SK-N-SH (cell line): ENCODE measurements at places on chromosomes 11 and 22.

DNA sequence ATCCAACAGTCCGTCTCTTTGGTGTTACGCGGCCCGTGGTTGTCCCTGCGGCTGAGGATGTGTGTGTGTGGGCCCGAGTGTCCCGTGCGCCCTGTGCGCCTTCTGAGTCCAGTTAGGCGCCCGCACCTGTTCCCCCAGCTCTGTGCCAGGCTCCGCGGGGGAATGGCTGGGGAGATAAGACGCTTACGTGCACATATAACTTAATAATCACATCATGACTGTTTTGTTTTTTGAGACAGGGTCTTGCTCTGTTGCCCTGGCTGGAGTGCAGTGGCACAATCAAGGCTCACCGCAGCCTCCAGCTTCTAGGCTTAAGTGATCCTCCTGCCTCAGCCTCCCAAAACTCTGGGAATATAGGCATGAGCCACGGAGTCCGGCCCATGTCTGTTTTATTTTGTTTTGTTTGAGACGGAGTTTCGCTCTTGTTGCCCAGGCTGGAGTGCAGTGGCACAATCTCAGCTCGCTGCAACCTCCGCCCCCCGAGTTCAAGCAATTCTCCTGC, 817 bp downstream of the ARL2 start:
- no peak for DNase-seq

DNA sequence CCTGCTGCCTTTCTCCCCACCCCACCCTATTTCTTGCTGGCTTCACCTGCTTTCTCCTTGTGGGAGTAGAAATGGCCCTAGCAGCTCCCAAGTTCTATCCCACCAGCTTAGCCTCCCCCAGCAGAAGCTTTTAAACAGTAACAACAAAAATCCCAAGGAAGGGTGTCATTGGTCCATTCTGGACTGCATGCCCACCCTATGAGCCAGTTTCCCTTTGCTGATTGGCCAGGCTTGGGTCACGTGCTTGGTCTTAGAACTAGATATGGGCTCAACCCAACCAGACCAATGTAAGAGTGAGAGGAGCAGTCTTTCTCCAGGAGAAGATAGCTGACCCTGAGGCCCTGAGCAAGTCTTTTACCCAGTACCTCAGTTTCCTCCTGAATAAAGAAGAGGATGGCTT, 2.3 kb downstream of the MTFP1 start:
- no peak for DNase-seq

- DNase-seq: no peak
Observed at GRCh38 chr11:18495271-18495670, 31.5 kb downstream of the TSG101 start.

DNA sequence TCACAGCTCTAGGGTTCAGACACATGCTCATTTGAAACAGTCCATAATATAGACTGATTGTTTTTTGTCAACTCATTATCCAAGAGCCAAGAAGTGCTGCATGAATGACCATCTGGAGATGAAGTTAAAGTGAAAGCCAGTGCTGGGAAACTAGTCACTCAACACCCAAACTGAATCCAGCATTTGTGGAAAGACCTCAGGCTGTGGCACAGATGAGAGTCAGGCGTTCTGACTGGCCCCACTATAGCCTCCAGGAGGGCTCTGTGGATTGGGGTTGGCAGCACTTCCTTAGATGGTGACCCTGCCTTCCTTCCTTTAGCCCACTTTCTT, 2.1 kb downstream of the FEZ1 start:
- DNase-seq: no peak

DNA sequence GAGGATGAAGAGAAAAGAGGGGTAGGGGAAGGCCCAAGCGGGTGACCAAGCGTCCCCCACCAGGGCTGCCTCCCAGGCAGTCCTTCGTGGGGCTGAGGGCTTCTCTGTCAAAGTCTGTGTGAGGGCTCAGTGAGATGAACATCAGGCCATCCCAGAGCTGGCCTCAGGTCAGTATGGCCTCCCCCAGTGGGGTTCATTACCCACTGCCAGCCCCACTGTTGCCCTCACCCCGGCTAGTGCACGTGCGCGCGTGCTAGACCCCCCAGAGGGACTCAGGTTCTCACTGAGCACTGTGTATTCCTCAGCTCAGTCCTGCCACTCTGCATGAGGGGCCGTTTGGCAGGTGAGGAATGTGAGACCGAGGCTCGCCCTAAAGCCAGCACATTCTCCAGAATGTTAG, 3.3 kb downstream of the KDELR3 start:
- no peak for DNase-seq

DNA sequence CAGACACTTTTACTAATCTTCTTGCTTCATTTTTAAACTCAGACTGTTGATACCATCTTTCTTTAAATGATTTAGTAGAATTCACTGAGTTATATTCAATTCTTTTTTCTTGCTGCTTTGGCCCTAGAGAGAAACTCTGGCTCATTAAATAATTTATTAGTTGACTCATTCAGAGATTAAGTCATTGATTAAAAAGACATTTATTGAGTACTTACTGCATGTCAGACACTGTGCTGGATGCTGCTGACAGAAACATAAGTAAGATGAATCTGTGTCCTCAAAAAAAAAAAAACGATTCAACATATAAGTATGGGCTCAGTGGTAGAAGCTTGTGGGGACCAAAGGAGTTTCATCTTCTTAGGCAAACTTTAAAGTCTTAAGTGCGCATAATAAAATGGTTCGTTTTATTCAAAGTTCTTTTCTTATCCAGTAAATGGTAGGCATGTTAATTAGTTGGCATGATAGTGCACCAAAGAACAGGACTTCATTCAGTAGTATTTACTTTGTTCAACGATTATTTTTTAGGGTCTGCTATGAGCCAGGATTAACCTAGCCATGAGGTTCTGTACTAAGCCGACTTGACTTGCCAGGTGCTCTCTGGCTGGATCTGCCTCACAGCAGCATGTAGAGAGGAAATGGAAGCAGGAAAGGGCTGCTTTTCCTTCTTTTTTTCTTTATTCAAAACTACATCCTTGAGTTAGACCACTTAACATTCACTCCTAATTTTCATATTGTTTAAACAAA, 281.0 kb upstream of the CTSC start:
- DNase-seq: no peak

DNA sequence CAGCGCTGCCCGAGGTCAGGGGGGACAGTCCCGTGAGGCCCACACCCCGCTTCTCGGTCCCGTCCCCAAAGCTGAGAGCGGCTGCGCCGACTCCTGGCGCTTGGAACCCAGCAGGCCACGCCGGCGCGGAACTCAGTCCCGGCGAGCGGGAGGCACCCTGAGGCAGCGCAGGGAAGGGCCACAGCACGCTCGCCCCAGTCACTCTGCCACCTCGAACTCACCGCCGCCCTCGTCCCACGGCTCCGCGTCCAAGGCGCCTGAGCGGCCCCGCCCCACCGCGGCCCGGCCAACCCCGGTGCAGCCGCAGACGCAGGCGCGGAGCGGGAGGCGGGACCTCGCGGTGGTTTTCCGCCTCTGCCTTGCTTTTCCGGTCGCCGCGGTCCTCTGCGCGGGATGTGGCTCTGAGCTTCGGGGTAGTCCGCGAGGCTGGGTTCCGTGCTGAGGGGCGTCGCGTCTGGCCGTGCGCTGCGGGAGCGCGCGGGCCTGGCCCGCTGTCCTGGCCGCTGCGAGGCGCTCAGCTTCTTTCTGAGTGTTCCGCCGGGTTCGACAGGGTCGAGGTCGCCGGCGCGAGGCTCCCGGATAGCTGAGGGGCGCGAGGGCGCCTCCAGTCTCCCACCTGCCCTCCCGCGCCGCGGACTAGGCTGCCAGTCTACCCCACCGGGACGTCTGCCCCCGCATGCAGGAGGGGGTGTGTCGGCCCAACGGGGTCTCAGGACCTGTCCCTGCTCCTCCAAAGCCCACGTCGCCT, at the start of gene CDPF1:
Gene CDPF1 (minus strand): TSS at position 259 of the 748 bp plus-strand sequence. CDS start 2,009 bp downstream, outside the sequence.
- peak; percentile 98 for DNase-seq

GRCh38 chr11:96464700-96465307, 75.0 kb downstream of the JRKL start:
- DNase-seq: peak; percentile 61

GRCh38 chr11:64348383-64349024, 8.5 kb downstream of the CCDC88B start:
- DNase-seq: peak; percentile 60

DNA sequence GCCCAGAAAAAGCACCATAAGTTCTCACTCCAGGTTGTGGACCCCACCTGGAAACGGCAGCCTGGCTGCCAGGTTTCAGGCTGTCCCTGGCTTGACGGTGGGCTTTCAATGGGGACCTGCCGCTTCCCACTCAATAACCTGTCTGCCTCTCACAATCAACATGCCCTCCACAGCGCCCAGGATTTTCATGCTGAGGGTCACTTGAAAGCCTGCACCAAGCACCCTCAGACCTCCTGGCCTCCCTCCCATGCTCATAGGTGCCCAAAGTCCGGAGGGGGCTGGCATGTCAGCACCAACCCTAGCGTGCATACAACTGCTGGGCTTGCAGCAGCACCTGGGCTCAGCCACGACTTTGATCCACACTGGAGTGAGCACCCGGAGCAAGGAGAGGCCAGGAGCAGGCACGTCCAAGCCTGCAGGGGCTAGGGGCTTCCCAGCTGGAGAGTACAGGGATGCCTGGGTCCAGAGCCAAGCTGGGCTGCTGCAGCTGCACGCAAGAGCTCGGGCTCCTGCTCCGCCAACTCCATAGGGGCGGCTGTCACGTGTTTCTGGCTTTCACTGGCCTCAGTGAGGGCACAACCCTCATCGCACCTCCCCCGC, 1214.3 kb upstream of the RAG2 start:
- DNase-seq: no peak

DNA sequence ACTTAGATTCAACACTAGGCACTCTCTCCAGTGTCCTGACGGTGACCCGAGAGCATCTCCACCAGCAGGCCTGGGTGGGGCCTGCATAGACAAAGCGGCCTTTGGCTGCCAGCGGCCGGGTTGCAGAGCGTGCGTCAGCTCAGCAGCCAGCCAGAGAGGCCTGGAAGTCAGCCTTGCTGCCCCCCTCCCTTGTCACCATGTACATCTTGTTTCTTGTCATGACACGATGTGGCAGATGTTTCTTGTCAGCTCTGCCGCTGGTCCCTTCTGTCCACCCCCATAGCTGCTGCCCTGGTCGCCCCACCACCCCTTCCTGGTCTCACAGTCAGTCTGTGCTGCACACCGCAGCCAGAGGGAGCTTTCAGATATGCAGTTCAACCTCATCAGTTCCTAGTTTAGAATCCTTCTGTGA, 33.1 kb upstream of the CBX7 start:
- DNase-seq: no peak

GRCh38 chr22:23177197-23177596, 3.1 kb upstream of the BCR start:
- no peak for DNase-seq

DNA sequence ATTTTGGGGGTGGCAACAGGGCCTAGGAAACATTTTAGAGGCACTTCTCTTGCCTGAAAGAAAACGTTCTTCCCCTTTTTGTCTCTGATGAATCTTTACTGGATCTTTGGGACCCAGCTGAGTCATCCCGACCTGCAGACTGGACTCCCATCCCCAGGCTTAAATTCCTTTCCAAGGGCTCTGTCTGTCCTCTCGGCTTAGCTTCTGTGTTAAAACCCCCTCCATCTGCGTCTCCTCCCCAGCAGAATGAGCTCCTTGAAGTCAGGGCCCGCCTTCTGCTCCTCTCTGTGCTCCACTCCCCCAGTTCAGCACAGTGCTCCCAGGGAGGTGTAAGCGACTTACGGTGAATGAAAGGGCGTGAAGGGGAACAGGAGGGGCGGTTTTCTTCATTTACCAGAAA, 895 bp upstream of the DAGLA start:
- DNase-seq: no peak

DNA sequence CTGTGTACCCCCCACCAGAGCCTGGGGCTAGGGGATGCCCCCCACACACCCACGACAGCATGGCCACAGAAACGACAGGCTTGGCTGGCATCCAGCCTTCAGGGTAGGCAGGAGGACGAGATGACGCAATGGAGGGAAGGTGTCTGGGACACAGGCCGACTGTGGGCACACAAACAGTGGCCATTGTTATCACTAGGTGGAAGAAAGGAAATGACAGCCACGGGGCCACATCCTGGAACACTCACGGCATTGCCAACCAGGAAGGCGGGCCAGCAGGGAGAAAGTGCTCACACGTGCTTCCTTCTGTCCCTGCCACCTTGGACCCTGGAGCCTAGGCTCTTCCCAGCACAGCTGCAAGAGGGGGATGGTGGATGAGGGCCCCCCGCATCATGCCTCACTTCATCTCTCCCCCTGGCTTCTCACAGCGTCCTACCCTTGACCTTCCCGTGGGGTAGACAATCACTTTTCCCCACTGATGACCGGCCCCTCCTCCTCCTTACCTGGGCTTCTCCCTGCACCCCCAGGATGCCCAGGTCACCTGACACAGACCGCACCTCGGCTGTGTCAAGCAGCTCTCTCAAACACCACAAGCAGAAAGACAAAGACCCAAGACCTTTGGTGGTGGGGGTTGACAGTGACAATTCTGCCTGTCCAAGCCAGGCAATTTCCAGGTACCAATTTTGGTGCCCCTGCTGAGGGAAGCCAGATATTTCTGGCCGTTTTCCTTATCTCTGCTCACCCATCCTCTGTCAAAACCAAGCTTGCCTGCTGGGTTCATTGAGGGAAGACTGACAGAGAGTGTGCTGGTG, 8.6 kb downstream of the PLA2G6 start:
- no peak for DNase-seq

DNA sequence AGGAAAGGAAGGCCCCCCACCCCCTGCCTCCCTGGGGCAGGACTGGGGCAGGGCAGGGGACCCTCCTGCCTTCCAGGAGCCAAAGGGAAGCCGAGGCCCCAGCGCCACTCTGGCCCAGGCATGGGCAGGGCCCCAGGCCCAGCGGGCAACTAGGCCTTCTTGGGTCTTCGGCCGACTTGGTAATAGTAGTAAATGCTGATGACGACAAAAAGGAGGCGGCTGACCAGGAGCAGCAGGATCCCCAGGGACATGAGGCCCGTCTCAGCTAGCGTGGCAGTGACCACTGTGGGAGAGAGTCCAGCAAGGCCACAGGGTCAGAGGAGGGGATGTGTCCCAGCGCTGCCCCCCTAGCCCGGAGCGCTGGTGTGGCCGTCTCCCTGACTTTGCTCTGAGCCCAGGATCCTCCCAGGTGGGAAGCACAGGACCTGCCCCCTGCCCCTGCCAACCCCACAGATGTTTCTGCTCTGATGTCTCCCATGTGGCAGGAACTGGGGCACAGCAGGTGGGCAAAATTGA, 15.9 kb downstream of the TP53I11 start:
- no peak for DNase-seq

- DNase-seq: no peak
Observed at GRCh38 chr11:127006311-127006710, 5.7 kb upstream of the KIRREL3 start.
